ENCODE measurements at places on chromosomes 6 and 20. TPM values are rescaled to one million over a fixed set of nuclear protein-coding genes. Genes with fewer than 3 reads are reported as not detected.
A peak's percentile ranks its signal among the peaks of the same experiment; 100 is the strongest.

The SLX4IP gene
- 6.2 TPM for total RNA-seq

The CLPSL1 gene
- not detected for total RNA-seq

The CALHM4 gene
- not detected for total RNA-seq

- no peaks in the 10 kb centered on the region for H3K36me3 ChIP-seq
- no peaks in the 10 kb centered on the region for H3K27me3 ChIP-seq
- no peak overlapping the region for H3K27ac ChIP-seq
- DNase-seq, result no peak
Observed at GRCh38 chr20:10580700-10581099, 93.1 kb downstream of the JAG1 start.

- H3K36me3 ChIP-seq, result peaks cover 3% of the 10 kb centered on the region
- H3K4me3 ChIP-seq, result no peak overlapping the region
- no peak overlapping the region for H3K27ac ChIP-seq
- H3K27me3 ChIP-seq, result no peaks in the 10 kb centered on the region
Observed at GRCh38 chr6:137850816-137851602, 16.1 kb upstream of the TNFAIP3 start.

- H3K4me3 ChIP-seq, result no peak overlapping the region
- peaks cover 26% of the 10 kb centered on the region for H3K36me3 ChIP-seq
- DNase-seq, result peak; percentile 52
- peak overlapping the region; percentile 84 for H3K27ac ChIP-seq
- no peaks in the 10 kb centered on the region for H3K27me3 ChIP-seq
Observed at GRCh38 chr6:118808793-118809638, 84.9 kb upstream of the ASF1A start.

DNA sequence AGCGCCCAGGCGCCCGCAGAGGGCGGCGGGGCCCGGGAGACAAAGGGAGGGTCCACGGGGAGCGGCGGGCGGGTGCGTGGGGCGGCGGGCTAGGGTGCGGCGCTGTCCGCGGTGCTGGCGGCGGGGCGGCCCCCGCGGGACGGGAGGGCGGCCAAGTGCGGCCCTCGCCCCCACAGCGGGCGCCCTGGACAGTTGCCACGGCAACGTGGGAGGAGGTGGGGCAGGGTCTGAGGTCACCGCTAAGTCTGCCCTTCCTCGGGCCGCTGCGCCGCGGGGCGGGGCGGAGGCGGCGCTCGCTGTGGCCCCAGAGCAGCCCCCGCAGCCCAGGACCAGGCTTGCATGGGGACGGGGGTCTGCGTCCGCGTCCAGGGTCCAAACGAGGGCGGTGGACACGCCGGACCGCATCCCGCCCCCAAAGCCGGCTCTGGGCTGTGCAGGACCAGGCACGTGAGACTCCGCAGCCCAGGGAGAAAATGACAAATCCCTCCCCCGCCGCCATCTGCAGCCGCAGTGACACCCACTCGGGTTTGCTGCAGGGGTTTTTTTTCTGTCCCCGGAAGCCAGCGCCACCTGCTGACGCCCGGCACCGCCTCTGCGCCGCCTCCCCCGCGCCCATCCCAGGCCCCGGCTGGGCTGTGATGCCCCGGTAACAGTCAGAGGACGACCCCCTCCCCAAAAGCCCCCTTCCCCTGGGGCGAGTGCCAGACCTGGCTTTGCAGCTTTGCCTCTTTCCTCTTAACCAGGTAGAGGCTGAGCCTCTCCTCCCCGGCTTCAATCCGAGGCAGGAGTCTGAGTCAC lies 36.8 kb downstream of the YTHDF1 start:
- peaks cover 39% of the 10 kb centered on the region for H3K27me3 ChIP-seq
- peaks cover 7% of the 10 kb centered on the region for H3K4me1 ChIP-seq
- no peak overlapping the region for H3K4me3 ChIP-seq
- DNase-seq, result peak; percentile 52

DNA sequence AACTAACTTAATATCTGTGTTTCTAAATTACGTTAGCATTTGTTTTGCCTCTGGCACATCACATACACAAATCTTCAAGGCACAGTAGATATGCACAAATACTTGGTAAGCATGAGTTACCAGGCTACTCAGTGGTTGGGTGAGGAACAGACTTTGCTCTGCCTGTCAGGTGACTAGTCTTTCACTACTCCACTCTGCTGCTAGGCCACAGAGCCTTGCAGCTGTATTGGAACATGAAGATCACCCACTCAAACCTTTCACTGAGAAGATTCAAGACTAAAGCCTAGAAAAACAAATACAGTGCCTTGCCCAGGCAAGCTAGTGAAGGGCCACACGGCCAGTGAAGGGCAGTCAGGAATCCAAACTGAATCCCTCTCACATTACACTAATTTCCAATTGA lies 47.0 kb downstream of the DTNBP1 start:
- peaks cover 27% of the 10 kb centered on the region for H3K36me3 ChIP-seq
- no peak for DNase-seq
- H3K4me1 ChIP-seq, result peaks cover 13% of the 10 kb centered on the region
- H3K27me3 ChIP-seq, result no peaks in the 10 kb centered on the region

DNA sequence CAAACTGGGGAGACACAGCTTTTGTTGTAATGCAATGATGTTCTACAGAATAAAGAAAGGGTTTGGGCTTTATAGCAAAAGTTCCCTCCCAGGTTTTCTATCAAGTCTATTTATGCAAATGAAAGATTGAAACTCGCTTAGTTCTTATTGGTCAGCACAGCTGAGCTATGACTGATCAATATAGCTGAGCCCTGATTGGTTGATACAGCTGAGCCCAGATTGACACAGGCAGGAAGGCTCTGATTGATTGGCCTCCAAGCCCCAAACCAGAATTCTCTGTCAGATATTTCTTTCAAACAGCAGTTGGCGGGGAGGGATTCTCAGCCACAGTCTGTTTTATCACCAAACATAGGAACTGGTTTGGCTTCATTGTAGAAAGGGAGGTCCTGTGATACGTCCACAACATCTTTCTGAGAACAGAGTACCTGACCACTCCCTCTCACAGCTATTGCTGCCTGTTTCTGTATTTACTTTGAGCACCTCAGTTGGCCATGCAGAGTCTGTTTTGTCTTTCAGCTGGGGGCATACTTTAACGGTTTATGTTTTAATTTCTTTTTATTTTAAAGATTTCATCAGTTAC lies 223.5 kb downstream of the PACRG start:
- no peak for DNase-seq
- H3K27ac ChIP-seq, result no peak overlapping the region
- H3K4me1 ChIP-seq, result no peaks in the 10 kb centered on the region
- H3K27me3 ChIP-seq, result no peaks in the 10 kb centered on the region

- no peak overlapping the region for H3K27ac ChIP-seq
- H3K36me3 ChIP-seq, result peaks cover 7% of the 10 kb centered on the region
- H3K27me3 ChIP-seq, result no peaks in the 10 kb centered on the region
- DNase-seq, result no peak
- peaks cover 58% of the 10 kb centered on the region for H3K4me1 ChIP-seq
- no peak overlapping the region for H3K4me3 ChIP-seq
Observed at GRCh38 chr6:135229996-135230395, 48.9 kb downstream of the MYB start.

GRCh38 chr6:168256940-168257339 lies 62.6 kb downstream of the DACT2 start:
- no peaks in the 10 kb centered on the region for H3K27me3 ChIP-seq
- peaks cover 2% of the 10 kb centered on the region for H3K36me3 ChIP-seq
- H3K27ac ChIP-seq, result no peak overlapping the region
- no peak for DNase-seq
- no peak overlapping the region for H3K4me3 ChIP-seq

Measured in activated CD4-positive, alpha-beta memory T cell treated with anti-CD3 and anti-CD28 coated beads, Interleukin-2, amount 10 ng/mL, durations not matched to agents 7 days and 5 days (primary cell).